ENCODE measurements at places on chromosomes 5 and 9.
A peak's percentile ranks its signal among the peaks of the same experiment; 100 is the strongest.

GRCh38 chr9:23524607-23525155 lies 301.4 kb downstream of the ELAVL2 start:
- DNase-seq, result no peak

DNA sequence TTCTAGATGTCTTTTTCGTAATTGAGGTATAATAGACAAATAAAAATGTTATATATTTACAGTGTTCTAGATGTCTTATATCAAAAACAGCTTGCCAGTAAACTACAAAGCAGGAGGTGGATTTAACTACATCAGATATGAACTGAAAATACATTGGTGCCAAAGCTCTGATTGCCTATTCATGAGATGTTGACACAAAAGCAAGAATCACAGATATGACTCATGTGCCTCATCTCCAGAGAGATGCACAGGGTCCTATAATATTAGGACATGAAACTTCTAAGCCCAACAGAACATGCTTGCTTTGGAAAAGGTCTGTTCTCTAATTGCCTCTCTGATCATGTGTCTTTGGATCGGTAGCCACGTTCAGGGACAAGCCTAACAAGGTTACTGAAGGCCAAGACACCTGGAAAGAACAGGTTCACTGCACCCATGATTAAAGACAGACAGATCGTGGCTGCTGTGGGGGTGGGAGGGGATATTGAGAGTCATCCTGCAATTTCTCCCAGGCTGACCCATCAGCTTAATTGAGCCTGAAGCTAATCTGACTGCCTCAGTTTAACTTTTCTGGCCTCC lies 16.8 kb downstream of the ABCA1 start:
- no peak for DNase-seq

- DNase-seq, result no peak
Observed at GRCh38 chr5:172775326-172776234, 4.6 kb upstream of the DUSP1 start.

DNA sequence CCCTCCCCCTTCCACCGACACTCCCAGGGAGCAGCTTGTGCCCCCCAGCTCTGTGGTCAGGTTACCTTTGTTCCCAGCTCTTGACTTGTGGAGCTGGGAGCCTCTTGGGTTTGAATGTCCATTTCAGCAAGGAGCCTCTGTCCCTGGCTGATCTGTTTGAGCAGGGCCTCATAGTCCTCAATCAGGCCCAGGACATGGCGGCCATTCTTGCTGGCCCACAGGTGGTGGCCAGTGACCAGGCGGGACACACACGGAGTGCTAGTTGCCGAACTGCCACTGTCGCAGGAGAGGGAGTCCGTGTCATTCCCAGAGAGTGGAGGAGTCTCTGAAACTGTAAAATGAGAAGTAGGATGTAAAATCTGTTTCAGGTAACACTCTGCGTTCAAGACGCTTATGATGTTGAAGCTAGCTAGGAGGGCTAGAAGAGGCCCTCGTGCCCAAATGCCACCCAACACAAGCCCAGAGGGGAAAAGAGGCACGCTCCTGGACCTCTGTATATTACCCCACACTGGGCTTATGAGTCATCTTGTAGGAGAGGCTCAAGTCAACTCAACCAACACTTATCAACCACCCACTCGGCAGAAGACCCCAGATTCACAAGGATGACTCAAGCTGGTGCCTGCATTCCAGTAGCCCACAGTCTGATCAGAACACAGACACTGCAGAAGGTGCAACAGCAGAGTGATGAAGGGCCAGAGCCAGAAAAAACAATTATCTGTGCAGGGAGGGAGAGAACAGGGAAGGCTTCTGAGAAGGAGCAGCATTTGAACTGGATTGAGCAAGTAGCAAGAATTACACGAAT lies 177.0 kb downstream of the CDK5RAP2 start:
- DNase-seq, result peak; percentile 97

- DNase-seq, result no peak
Observed at GRCh38 chr9:79012561-79012960, 559.2 kb upstream of the TLE4 start.

DNA sequence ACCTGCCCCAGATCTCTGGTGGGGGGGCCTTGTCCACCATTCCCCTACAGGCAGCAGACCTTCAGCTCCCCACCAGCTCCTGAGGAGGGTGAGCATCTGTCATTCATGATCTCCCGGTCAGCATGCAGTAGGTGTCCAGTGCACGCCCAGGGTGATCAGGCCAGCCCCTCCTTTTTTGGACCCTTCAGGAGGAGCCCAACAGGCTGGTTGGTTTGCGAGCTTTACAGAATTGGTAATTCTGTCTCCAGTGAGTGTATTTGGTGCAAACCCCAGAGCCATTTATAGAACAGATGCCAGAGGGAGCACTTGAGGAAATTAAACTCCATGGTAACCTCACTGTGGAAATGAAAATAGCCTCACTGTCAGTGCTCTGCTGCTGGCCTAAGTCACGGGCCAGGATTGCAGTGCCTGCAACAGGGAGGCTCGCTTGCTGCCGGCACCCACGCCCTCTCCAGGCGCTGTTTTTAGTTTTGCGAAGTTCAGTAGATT lies 23.4 kb downstream of the WNK2 start:
- no peak for DNase-seq

GRCh38 chr9:72951520-72952380 lies 1.1 kb downstream of the ALDH1A1 start:
- no peak for DNase-seq

GRCh38 chr5:169385636-169386035 lies 84.7 kb upstream of the SLIT3 start:
- DNase-seq, result no peak

All from fibroblast of skin of left quadriceps (primary cell).